ENCODE measurements at places on chromosomes 12 and 14.

- no peak for DNase-seq
Measured at GRCh38 chr12:227923-228845, 14.2 kb upstream of the SLC6A12 start.

- DNase-seq, result no peak
Measured at GRCh38 chr14:50333014-50333509, 20.9 kb downstream of the DMAC2L start.

GRCh38 chr14:99930420-99931274, 134.6 kb upstream of the EVL start:
- DNase-seq, result peak; percentile 44

- DNase-seq, result no peak
Measured at GRCh38 chr12:17333287-17333686, 727.3 kb upstream of the LMO3 start.

- DNase-seq, result peak; percentile 36
Measured at GRCh38 chr12:614411-614970, 48.8 kb downstream of the NINJ2 start.

Data from stimulated activated naive CD8-positive, alpha-beta T cell treated with anti-CD3 and anti-CD28 coated beads, Interleukin-15, amount 100 ng/mL, for 72 hours (primary cell).